ENCODE measurements at places on chromosomes 16 and 17. TPM values are rescaled to one million over a fixed set of nuclear protein-coding genes. Genes with fewer than 3 reads are reported as not detected.

Gene PDE6G
- total RNA-seq, result not detected

Gene PPM1E
- total RNA-seq, result 1.5 TPM

Gene TRPV3
- total RNA-seq, result 1.8 TPM

Gene EEF2KMT
- total RNA-seq, result 5.2 TPM

Gene SSTR5
- total RNA-seq, result 0.72 TPM

Gene RASD1
- 14.5 TPM for total RNA-seq

Gene CDC6
- total RNA-seq, result 4.4 TPM

Gene CNGB1
- 0.41 TPM for total RNA-seq

Gene APOBR
- 0.92 TPM for total RNA-seq

Gene HSF5
- total RNA-seq, result 0.21 TPM

Gene KRT39
- total RNA-seq, result 1.8 TPM

Gene DYNLL2
- total RNA-seq, result 21.6 TPM

Gene CRHR1
- total RNA-seq, result 0.41 TPM

Gene C17orf50
- total RNA-seq, result not detected

Gene PIRT
- 0.82 TPM for total RNA-seq

Gene MILR1
- total RNA-seq, result 6.9 TPM

Gene DNAI2
- 0.21 TPM for total RNA-seq

Gene RAB26
- not detected for total RNA-seq

Gene HBA2
- 803 TPM for total RNA-seq

Gene KANSL1
- total RNA-seq, result 100 TPM

Gene GNAO1
- 3.9 TPM for total RNA-seq

Gene CMTM1
- total RNA-seq, result 6.4 TPM

Gene EVI2B
- 1.2 TPM for total RNA-seq

Gene PTX4
- total RNA-seq, result 1.5 TPM

Gene TNP2
- not detected for total RNA-seq

Gene SMIM5
- 5.9 TPM for total RNA-seq

Gene MYH13
- total RNA-seq, result 1.4 TPM

Gene RARA
- 33.3 TPM for total RNA-seq

Gene TPSG1
- not detected for total RNA-seq

Gene QPRT
- 24.9 TPM for total RNA-seq

Gene CD300E
- total RNA-seq, result not detected

Gene C16orf96
- total RNA-seq, result 0.72 TPM

Gene GALR2
- total RNA-seq, result not detected

Gene ERN2
- not detected for total RNA-seq

Gene RRAD
- total RNA-seq, result 23.3 TPM
